ENCODE measurements at places on chromosomes 5 and 9.

DNA sequence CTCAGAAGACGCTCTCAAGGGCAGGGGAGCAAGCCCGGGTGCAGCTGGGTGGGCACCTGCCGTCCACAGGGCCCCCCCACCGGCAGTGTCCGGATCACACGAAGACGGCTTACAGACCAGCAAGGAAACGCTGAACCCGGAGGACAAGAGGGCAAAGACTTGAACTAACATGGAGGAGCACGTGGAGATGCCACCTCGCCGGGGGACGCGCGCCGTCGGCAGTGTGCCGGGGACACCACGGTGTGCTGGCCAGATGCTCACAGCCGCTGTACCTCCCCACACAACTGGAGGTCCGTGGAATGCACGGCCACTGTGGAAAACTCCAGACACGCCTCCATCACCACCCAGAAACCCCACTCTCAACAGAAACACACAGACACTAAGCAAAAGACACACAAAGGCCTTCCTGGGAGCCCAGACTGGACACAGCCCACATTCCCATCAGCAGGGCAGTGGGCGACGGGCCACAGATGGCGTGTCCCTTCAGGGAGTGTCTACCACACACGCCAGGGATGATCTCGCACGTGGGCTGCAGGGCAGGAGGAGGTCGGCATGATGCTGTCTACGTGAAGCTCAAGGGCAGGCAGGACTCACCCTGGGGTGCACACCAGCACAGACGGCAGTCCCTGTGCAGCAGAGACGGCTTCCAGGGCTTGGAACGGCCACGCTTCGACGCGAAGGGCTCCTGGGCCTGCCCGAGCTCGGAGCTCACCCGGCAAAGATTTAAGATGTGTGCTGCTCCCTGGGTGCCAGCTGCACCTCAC is 8.6 kb upstream of the SLC12A7 start:
- no peak for DNase-seq

- DNase-seq: no peak
Measured at GRCh38 chr5:65828022-65828896, 98.1 kb upstream of the ERBIN start.

DNA sequence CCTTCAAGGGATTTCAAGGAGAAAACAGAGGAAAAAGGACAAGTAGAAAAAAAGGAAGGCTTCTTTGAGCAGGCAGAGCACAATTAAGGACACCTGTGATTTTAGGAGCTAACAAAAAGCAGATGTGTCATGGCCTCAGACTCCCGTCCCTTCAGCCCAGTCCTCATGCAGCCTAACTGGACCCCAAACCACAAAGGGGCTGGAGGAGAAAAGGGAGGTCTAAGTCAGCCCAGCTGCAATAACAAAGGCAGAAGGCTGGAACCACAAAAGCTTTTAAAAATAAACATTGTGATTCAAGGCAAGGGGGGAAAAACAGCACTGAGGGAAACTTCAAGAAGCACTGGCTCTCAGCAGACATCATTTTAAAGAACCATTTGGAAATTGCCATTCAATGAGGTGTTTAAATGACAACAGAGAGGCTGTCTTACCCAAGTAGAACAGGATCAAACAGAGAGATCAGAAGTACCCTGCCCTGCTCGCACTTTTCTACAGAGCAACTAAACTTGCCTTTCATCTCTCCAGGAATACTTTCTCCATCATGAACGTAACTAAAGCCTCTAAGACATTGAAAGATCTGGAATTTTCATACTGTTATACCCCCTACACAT is 89.3 kb downstream of the SEMA5A start:
- DNase-seq: no peak

DNA sequence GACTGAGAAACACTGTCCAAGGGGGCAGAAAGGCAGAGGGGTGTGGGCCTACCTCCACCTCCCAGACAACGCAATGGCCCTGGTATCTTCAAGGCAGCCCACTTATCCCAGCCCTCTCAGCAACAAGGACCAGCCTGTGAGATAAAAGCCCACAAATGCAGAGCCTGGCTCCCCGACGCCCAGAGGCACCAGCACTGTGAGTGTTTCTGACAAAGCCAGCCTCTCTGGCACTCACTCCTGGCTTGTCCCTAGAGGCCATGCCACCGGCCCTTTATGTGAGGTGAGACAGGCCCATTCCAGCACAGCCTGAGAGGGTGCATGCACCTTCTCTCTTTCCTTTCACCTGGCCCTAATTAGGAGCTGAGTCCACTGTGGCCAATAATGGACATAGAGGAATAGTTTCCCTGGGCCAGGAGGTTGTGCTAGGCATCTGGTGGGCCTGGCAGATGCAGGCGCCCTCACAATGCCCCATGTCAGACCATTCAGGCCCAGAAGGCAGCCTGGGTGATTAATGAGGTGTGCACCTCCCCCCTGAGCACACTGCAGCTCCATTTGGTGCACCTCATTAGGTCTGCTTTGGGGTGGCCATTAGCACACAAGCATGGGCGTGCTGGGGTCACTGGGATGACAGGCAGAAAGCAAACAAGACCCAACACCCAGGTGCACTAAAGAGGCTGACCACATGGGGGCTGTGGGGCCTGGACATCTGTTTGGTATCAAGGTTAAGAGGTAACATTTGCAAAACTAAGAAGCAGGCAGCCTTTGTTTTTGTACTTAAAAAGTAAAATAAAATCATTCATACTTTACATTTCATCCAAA is 176.0 kb downstream of the MED10 start:
- DNase-seq: no peak

- no peak for DNase-seq
Measured at GRCh38 chr5:34674187-34674586, 18.1 kb downstream of the RAI14 start.

- no peak for DNase-seq
Measured at GRCh38 chr5:71946343-71947030, 160.8 kb upstream of the MAP1B start.

- no peak for DNase-seq
Measured at GRCh38 chr9:133604214-133604613, 5.0 kb downstream of the FAM163B start.

- DNase-seq: no peak
Measured at GRCh38 chr9:136722969-136723356, 10.6 kb downstream of the DIPK1B start.

GRCh38 chr9:2085716-2086115 is 70.6 kb downstream of the SMARCA2 start:
- no peak for DNase-seq

- DNase-seq: no peak
Measured at GRCh38 chr5:127988146-127988760, 95.3 kb upstream of the SLC12A2 start.

DNA sequence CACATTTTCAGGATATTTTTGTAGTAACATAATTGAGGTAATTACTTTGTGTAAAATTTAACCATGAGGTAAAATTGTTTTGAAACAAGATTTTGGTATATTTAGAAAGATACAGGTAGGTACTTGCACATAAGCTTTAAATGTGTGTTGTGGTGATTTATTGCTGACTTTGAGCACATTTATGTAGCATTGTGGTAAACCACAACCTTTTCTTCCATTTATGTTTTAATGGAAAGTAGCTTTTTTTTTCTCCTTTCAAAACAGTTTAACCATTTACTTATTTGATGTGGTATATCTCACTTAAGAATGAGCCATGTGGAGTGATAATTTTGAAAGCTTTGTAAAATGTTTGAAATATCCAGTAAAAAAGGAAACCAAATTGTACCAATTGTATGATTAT is 35.6 kb downstream of the FCHO2 start:
- DNase-seq: no peak

- no peak for DNase-seq
Measured at GRCh38 chr9:129602598-129603415, 18.1 kb downstream of the C9orf50 start.

- no peak for DNase-seq
Measured at GRCh38 chr5:95704150-95704549, 21.4 kb upstream of the SPATA9 start.

DNA sequence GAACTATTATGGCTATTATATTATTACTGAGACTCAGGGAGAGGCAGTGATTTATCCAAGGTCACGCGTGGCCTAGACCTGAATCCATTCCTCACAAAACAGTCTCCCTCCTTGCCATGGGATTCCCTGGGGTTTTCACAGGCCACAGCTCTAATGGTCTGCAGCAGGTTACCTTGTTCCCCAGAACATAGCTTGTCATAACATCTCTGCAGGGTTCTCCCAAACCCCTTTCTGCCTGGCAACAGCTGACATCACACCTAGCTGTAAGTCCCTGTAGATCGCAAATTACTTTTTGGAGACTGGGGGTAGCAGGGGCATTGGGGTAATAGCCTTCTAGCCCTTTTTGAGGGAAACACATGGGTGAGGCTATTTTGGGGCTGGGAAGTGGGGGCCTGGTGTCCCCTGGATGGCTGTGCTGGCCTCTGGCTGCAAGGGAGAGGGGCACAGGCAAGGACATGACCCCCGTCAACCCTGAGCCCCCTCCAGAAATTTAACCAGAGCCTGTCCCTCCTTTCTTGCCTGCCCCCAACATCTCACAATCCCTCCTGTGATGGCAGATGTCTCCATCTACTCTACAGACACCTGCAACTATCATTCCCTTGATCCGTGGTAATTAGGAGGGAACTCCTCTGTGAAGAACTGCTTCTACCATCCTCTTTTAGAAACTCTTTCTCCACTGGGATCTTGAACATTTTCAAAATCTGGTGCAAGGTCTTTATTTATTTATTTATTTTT is 1.3 kb downstream of the CD74 start:
- DNase-seq: no peak
